ENCODE measurements at places on chromosomes 2 and 18.
A peak's percentile ranks its signal among the peaks of the same experiment; 100 is the strongest.

DNA sequence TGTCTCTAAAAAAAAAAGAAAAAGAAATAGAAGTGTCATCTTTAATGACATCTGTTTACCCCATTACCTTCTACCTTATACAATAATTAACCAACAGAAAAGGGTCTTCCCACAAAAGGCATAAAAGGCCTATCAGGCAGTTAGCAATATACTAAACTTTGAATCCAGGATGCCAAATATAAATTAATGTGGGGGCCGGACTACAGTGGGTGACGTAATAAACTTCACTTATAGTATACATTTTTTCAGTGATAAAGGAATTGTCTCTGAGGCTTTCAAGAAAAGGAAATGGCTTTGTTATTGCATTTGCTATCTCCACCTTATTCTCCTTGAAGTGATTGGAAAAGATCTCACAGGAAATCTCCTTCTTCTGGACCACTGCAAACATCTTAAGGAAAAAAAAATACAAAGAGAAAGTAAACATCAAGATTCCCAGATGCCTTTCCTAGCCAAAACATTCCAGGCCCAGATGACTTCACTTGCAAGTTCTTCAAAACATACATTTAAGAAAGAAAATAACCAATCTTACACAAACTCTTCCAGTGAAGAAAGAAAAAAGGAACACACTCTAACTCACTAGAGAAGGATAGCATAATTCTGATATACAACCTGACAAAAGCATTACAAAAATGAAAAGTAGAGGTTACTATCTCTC lies 126.2 kb upstream of the CAB39 start:
- no peak for DNase-seq

DNA sequence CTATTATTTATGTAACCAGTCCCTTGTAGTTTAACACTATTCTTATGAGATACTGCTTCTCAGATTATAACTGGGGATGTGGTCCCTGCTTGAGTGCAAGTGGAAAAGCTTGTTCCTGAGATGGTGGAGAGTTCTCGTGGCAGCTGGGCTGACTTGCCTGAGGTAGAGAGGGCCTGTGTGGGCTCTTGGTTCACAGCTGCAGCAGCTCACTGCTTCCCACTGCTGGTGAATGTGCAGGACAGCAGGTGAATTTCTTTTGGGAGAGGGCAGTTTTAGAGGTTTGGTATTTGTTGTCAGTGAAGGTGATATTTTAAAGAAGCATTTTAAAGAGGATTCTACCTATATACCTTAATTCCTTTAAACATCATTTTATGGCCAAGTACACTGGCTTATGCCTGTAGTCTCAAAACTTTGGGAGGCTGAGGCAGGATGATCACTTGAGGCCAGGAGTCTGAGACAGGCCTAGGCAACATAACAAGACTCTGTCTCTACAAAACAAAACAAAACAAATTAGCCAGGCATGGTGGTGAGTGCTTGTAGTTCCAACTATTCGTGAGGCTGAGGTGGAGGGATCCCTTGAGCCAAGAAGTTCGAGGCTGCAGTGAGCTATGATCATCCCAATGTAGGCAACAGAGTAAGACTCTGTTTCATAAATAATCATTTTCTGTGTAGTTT lies 94.8 kb downstream of the MTA3 start:
- no peak for DNase-seq

DNA sequence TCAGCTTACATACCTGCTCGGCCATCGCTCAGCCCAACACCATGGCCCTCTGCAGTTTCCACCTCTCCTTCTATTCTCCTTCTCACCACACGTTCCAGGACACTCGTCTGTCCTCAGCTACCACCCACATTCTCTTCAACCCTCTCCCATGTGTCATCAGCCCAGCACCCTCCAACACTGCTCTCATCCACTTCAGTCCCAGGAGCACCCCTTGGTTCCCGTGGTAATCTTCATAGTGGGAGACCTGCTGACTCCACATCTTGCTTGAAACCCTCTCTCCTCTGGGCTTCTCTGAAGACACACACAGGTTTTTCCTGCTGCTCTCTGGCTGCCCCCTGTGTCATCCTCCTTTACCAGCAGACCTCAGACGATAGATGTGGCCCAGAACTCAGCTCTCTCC lies 228.7 kb downstream of the GBX2 start:
- no peak for DNase-seq

DNA sequence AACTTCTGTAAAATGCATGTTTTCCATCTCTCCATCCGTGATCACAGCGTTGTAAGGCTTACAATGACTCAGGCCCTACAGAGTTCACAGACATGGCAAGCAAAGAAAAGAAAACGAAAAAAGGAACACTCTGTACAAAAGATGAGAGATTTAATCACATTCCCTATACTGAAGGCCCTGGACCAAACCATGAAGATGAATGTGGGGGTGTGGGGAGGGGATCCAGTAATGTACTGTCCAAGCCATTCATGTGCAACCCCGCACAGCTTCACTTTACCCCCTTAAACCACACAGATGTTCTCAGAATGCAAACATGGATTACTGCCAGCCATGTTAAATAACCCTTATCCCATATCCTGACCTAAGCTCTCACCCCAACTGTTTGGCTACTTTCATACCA lies 391.1 kb downstream of the NCKAP5 start:
- DNase-seq = no peak

DNA sequence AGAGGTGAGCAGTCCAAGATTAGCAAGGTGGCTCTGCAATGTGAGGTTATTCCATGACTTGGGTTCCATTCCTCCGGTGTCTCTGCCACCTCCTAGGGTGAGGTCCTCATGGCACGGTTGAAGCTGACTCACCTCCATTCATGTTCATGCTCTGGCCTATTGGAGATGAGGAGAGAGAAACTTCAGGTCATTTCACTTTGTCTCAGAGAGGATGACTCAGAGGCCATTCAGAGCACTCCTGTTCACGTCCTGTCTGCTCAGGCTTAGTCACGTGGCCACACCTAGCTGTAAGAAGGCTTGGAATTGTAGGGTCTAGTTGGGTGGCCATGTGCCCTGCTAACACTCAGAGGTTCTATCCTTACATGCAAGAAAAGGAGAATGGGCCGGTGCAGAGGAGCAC lies 67.5 kb upstream of the MBOAT2 start:
- no peak for DNase-seq

GRCh38 chr2:162092658-162093556 lies 18.9 kb upstream of the DPP4 start:
- DNase-seq = no peak

DNA sequence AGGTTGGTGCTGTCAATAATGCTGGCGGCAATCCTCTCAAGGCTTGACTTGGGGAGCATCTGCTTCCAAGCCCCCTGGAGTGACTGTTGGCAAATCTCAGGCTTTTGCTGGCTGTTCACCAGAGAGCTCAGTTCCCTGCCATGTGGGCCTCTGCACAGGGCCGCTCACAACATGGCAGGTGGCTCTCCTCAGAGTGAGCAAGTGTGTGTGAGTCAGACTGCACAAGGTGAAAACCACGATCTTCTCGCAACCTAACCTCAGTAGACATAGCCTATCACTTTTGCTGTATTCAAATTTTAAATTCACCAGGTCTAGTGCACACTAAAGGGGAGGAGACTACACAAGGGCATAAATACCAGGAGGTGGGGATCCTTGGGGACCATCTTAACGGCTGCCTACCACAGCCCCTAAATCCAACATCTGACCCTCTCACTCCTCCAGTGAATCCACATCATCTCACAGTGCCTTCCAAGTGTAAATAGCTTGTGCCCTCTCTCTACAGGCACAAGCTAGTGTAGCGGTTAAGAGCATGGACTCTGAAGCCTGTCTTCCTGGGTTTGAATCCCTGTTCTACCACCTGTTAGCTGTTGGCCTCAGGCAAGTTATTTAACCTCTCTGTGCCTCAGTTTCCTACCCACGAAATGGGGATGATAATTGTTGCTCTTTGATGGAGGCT lies 187.7 kb upstream of the CXCR4 start:
- peak; percentile 73 for DNase-seq

DNA sequence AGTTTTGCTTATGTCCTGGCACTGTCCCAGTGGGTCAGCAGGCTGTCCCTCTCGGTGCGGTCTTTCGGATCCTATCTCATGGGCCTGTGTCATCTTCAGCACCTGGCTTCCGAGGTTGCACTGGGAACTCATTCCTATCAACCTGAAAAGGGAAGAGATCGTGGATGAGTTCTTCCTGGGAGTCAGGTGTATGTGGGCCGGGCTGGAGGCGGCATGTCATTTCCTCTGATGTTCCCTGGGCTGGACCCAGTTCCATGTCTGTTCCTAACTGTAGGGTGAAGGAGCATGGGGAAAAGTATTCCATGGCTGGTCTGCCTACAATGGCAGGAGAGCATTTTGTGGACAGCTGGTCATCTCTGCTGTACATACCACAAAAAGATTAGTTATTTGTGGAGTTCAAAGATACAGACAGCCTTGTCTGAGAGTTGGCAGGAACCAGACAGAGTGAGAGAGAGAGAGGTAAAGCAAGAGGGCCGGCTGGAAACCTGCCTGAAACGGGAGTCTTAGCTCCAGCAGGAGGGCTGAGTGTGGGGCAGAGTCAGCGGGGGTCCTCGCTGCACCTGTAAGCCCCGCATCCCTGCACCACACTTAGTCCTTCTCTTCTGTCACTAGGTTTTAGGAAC lies 25.2 kb downstream of the FAM228A start:
- no peak for DNase-seq

Measured in cerebellar nuclear complex (tissue), 1 donor.